Tibial nerve (tissue), 4 donors: ENCODE measurements at places on chromosomes 4 and X. TPM values are rescaled to one million over a fixed set of nuclear protein-coding genes. Genes with fewer than 3 reads are reported as not detected.

DNA sequence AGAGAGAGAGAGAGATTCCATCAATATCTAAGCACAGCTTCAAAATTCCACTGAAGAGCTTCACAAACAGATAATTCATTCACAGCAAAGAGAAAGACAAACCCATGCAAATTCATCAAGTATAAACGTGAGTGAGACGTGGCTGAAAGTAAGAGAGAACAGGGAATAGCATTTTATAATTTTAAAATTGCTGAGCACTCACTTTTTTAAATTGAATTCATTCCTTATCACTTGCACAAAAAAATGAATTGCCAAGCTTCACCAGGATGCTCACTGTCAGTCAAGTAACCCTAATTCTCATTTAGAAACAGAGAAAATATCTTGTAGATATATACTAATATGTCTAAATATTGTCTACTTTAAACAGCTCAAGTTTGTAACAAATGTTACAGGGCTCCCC, 40.5 kb downstream of the BMP3 start:
- H3K4me3 ChIP-seq = no peak overlapping the region
- H3K27ac ChIP-seq = no peak overlapping the region
- H3K4me1 ChIP-seq = no peaks in the 10 kb centered on the region
- no peaks in the 10 kb centered on the region for H3K36me3 ChIP-seq
- no peaks in the 10 kb centered on the region for H3K27me3 ChIP-seq

- DNase-seq = no peak
- H3K36me3 ChIP-seq = no peaks in the 10 kb centered on the region
- no peaks in the 10 kb centered on the region for H3K4me1 ChIP-seq
- no peak overlapping the region for H3K27ac ChIP-seq
- H3K4me3 ChIP-seq = no peak overlapping the region
- H3K27me3 ChIP-seq = no peaks in the 10 kb centered on the region
Observed at GRCh38 chrX:46715530-46715929, 43.4 kb downstream of the SLC9A7 start.

- H3K4me1 ChIP-seq = no peaks in the 10 kb centered on the region
- DNase-seq = no peak
- H3K27ac ChIP-seq = no peak overlapping the region
- H3K27me3 ChIP-seq = no peaks in the 10 kb centered on the region
Observed at GRCh38 chrX:15055146-15055930, 182.1 kb downstream of the MOSPD2 start.

Gene AKAP14
- total RNA-seq = not detected

- H3K4me3 ChIP-seq = peak overlapping the region; percentile 25
- H3K27me3 ChIP-seq = no peaks in the 10 kb centered on the region
- peaks cover 56% of the 10 kb centered on the region for H3K4me1 ChIP-seq
- H3K27ac ChIP-seq = peak overlapping the region; percentile 99
- H3K36me3 ChIP-seq = no peaks in the 10 kb centered on the region
Observed at GRCh38 chr4:38667085-38667893, 3.3 kb downstream of the KLF3 start.

DNA sequence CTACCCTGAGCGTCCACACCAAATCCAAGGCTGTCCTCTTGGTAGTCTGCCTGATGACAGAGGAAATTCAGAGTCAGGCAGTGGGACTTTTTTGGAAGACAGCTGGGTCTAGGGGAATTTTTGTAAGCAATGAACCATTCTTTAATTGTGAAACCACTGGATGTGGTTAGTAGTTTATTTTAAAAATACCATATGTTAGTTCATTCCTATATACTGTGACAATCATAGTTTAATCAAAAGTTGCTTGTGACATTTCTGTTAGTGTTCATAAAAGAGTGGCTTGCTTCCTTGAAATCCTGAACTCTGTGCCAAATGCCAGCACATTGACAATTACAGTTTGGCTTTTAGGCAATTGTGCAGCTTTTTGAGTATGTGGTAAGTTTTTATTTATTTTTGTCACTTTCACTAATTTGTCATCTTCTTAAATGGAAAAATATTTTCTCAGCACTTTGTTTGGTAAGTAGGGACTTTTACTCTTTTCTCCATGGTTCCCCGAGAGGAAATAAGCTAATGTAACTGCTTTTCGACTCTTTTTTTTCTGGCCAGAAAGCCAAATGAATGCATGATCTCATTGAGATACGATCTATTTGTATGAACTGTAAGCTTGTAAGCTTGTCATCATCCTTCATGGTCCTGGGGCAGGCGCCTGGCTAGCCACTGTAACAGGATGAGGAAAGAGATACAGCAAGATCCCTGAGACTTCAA, 72.6 kb upstream of the SLC4A4 start:
- DNase-seq = no peak
- H3K4me1 ChIP-seq = no peaks in the 10 kb centered on the region
- H3K27ac ChIP-seq = no peak overlapping the region
- H3K4me3 ChIP-seq = no peak overlapping the region

GRCh38 chr4:44725726-44726037, 674 bp downstream of the GNPDA2 start:
- peak overlapping the region; percentile 91 for H3K4me3 ChIP-seq
- no peak for DNase-seq
- peak overlapping the region; percentile 66 for H3K27ac ChIP-seq
- peaks cover 7% of the 10 kb centered on the region for H3K4me1 ChIP-seq
- H3K36me3 ChIP-seq = no peaks in the 10 kb centered on the region

Gene TRIM75
- not detected for total RNA-seq

Gene CENPVL2
- not detected for total RNA-seq

- DNase-seq = no peak
- H3K4me3 ChIP-seq = no peak within 1 kb of the TSS
- H3K36me3 ChIP-seq = no peaks in the 10 kb centered on the region
- no peaks in the 10 kb centered on the region for H3K4me1 ChIP-seq
- H3K27me3 ChIP-seq = no peaks in the 10 kb centered on the region
Observed at GRCh38 chrX:35919536-35920309, at the start of gene CFAP47. CFAP47 (plus strand) TSS chrX:35919734; CDS start chrX:35919800, 66 bp downstream.

GRCh38 chr4:174559894-174560293, 37.6 kb upstream of the HPGD start:
- no peak overlapping the region for H3K4me3 ChIP-seq
- H3K36me3 ChIP-seq = no peaks in the 10 kb centered on the region
- no peaks in the 10 kb centered on the region for H3K27me3 ChIP-seq
- H3K27ac ChIP-seq = no peak overlapping the region
- no peaks in the 10 kb centered on the region for H3K4me1 ChIP-seq

Gene TBC1D8B
- total RNA-seq = 8.1 TPM

Gene KLHL15
- total RNA-seq = 10.2 TPM

Gene SLC7A11
- total RNA-seq = under 0.01 TPM

- H3K36me3 ChIP-seq = no peaks in the 10 kb centered on the region
- H3K27ac ChIP-seq = no peak overlapping the region
- H3K4me3 ChIP-seq = no peak overlapping the region
- DNase-seq = no peak
Observed at GRCh38 chrX:14300376-14300775, 229.0 kb upstream of the GLRA2 start.

DNA sequence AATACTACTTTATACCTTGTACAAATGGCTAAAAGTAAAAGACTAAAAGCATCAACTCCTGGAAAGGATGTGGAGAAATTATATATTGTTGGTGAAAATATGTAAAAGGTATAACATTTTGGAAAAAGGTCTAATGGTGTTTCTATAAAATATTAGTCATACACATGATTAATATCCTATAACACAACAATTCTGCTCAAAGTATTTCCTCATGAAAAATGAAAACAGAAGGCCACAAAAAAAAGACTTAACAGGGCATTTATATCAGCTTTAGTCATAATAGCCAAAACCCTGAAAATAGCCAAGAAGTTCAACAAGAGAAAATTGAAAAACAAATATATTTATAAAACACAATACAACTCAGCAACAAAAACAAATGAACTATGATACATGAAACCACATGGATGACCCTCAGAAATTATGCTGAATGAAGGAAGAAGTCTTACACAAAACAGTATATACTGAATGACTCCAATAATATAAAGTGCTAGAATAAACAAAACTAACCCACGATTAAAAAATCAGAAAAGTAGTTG, 38.8 kb downstream of the TBCK start:
- peaks cover 6% of the 10 kb centered on the region for H3K4me1 ChIP-seq
- H3K36me3 ChIP-seq = no peaks in the 10 kb centered on the region
- no peak overlapping the region for H3K27ac ChIP-seq
- no peak overlapping the region for H3K4me3 ChIP-seq
- H3K27me3 ChIP-seq = no peaks in the 10 kb centered on the region

- no peaks in the 10 kb centered on the region for H3K27me3 ChIP-seq
- H3K4me3 ChIP-seq = no peak overlapping the region
- H3K36me3 ChIP-seq = peaks cover 81% of the 10 kb centered on the region
- DNase-seq = no peak
- H3K4me1 ChIP-seq = peaks cover 26% of the 10 kb centered on the region
- no peak overlapping the region for H3K27ac ChIP-seq
Observed at GRCh38 chr4:2939383-2940243, 23.6 kb downstream of the NOP14 start.

GRCh38 chrX:10533696-10534365, 86.6 kb downstream of the MID1 start:
- H3K4me1 ChIP-seq = no peaks in the 10 kb centered on the region
- H3K4me3 ChIP-seq = no peak overlapping the region
- H3K36me3 ChIP-seq = no peaks in the 10 kb centered on the region
- H3K27me3 ChIP-seq = no peaks in the 10 kb centered on the region

DNA sequence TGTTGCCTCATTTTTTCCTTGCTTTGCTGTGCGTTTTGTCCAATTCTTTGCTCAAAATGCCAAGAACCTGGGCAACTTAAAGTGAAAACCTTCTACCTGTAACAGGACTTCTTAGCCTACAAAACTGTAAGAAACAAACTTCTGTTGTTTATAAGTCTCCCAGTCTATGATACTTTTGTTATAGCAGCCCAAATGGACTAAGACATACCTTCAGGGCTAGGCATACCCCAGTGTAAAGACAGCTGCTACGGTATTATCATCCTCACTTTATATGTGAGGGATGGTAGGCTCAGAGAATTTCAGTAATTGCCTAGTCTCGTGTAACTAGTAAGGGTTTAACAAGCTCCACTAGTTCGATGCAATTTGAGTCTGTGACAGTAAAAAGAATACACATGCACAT, 6.0 kb upstream of the OPHN1 start:
- peaks cover 5% of the 10 kb centered on the region for H3K4me1 ChIP-seq
- no peak for DNase-seq
- no peaks in the 10 kb centered on the region for H3K36me3 ChIP-seq
- no peak overlapping the region for H3K27ac ChIP-seq

- no peaks in the 10 kb centered on the region for H3K36me3 ChIP-seq
- no peak for DNase-seq
- H3K4me3 ChIP-seq = no peak overlapping the region
- H3K27me3 ChIP-seq = no peaks in the 10 kb centered on the region
- H3K4me1 ChIP-seq = no peaks in the 10 kb centered on the region
Observed at GRCh38 chr4:9904976-9905587, 116.2 kb downstream of the SLC2A9 start.

Gene KIAA1210
- not detected for total RNA-seq

- H3K36me3 ChIP-seq = no peaks in the 10 kb centered on the region
- no peaks in the 10 kb centered on the region for H3K4me1 ChIP-seq
- no peak for DNase-seq
- no peak overlapping the region for H3K4me3 ChIP-seq
- no peak overlapping the region for H3K27ac ChIP-seq
Observed at GRCh38 chr4:91434631-91435030, 869.1 kb upstream of the GRID2 start.

DNA sequence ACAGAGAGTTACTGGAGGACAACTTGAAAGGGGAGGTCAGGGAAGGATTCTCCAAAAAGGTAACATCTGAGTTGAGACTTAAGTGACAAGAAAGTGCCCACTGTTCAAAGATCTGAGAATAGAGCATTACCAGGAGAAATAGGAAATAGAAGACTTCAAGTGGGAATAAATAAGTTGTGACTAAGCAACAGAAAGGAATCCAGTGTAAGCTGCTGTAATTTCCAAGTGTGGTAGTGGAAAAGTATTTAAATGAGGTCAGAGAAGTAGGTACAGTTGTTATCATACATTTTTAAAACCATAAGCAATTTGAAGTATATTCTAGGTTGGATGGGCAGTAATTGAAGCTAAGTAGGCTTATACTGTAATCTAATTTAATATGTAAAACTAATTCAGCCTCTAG, 211.9 kb downstream of the FBXO8 start:
- H3K27ac ChIP-seq = no peak overlapping the region
- H3K4me3 ChIP-seq = no peak overlapping the region
- no peaks in the 10 kb centered on the region for H3K4me1 ChIP-seq
- H3K27me3 ChIP-seq = no peaks in the 10 kb centered on the region

Gene AFF2
- 17.0 TPM for total RNA-seq

Gene AREG
- 9.6 TPM for total RNA-seq

DNA sequence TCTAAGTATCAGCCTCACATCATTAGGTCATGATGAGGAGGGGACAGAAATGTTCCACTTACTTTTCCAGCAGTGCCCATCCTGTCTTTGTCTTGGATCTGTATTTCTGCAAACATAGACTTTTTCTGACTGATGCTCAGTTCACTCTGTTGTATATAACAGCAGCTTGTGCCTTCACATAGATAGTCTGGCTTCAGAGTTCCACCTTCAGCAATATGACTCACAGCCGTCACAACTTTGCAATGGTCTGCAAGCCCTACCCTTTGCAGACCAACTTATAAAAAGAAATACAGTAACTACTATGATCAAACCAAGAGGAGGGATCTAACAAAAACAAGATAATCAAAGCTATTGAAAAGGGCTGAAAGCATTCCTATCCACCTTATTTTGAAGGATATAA, at the start of gene ADH7:
TSS of gene ADH7 (minus strand) at position 189 of the 400 bp plus-strand sequence. CDS start at position 80, 109 bp downstream.
- H3K27ac ChIP-seq = no peak within 1 kb of the TSS
- H3K4me1 ChIP-seq = no peaks in the 10 kb centered on the region
- no peaks in the 10 kb centered on the region for H3K36me3 ChIP-seq
- no peaks in the 10 kb centered on the region for H3K27me3 ChIP-seq

DNA sequence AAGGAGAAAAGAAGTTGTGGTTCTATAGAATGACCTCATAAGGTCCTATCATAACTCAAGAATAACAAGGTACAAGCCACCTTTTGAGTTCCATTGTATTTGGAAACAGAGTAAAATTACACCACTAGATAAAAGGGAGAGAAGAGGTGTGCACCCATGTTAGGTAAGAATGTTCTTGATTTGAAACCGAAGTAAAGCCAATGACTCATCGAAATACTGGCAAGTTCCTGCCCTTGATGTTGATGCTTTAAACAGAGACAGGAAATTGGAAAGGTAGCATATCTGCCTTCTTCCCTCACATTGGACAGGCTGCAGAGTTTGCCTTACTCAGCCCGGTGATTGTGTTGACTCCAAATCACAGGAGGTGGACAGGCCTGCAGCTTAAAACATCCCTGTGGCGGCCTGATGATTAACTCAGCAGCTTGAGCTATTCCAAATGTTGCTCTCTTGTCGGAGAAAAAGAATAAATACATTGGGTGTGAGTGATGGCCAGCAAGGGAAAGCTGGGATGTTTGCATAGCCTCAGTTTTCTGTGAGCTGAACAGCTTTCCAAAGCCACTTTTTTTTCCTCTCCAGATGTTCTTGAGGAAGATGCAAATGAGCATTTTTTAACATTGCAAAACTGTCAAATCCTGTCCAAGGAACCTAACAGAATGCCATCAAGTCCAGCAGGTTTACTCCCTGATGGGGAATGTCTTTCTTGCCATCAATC, 321.1 kb downstream of the NKX6-1 start:
- no peaks in the 10 kb centered on the region for H3K27me3 ChIP-seq
- H3K27ac ChIP-seq = no peak overlapping the region
- no peaks in the 10 kb centered on the region for H3K36me3 ChIP-seq
- H3K4me1 ChIP-seq = no peaks in the 10 kb centered on the region
- DNase-seq = no peak
- H3K4me3 ChIP-seq = no peak overlapping the region

GRCh38 chr4:17544831-17545234, 29.9 kb downstream of the CLRN2 start:
- DNase-seq = no peak
- no peaks in the 10 kb centered on the region for H3K36me3 ChIP-seq

Gene HMX1
- total RNA-seq = not detected

GRCh38 chrX:137695417-137695816, 129.5 kb downstream of the ZIC3 start:
- no peaks in the 10 kb centered on the region for H3K27me3 ChIP-seq
- DNase-seq = no peak
- H3K4me1 ChIP-seq = no peaks in the 10 kb centered on the region
- H3K4me3 ChIP-seq = no peak overlapping the region
